ENCODE measurements at places on chromosomes 11 and 22.

GRCh38 chr11:87879118-87879517 is 296.1 kb downstream of the RAB38 start:
- no peak for DNase-seq

- DNase-seq = no peak
Observed at GRCh38 chr11:62715150-62716130, 8.0 kb downstream of the GNG3 start.

DNA sequence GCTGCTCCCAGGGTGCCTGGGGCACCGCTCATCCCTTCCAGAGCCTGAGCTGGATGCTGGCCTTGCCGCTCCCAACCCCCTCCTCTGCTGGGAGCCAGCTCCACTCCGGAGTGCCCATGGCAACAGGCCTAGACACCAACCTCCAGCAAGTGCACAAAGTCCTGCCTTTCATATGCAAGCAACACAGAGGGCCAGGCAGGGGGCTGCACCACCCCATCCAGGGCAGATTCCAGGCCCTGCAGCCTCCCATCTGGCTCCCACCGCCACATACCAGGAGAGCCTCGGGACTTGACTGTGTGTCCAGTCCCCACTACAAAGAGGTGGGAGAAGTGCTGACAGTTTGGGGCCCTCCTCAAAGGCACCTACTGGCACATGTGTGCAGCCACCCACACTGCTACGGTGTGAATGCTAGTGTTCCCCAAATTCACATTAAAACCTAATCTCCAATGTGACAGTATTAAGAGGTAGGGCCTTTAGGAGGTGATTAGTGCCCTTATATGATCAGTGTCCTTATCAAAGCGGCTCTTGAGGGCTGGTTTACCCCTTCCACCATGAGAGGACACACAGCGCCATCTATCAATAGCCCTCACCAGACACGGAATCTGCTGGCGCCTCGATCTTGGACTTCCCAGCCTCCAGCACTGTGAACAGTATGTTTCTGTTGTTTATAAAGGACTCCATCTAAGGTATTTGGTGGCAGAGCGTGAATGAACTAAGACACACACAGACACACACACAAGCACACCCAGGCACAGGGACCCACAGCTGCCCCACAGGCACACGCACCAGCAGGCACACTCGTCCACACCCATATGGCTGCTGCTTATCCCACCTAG is 16.2 kb downstream of the ARVCF start:
- DNase-seq = no peak

DNA sequence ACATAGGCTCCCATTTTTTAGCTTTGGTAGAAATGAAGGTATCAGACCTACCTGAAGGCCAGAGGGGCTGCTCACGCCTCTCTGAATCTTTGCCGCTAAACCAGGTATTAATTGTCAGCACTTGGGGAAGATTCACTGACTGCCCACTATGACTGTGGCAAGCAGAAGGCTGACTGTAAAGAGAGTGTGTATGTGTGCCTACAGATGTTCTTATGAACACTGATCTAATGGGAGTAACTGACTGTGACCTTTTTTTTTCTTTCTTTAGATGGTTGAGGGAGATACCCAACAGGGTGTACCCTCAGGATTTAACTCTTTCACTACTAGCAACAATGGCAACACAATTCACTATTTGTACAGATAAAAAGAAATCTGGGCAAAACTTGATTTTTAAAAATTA is at the start of gene RAG2:
RAG2 (minus strand) TSS at position 186 of the 400 bp plus-strand sequence. CDS start 4,068 bp downstream, outside the sequence.
- DNase-seq = no peak

- no peak for DNase-seq
Observed at GRCh38 chr11:7019500-7020182, 505 bp downstream of the ZNF214 start.

GRCh38 chr11:80779905-80780605 is 1339.2 kb upstream of the TENM4 start:
- no peak for DNase-seq

DNA sequence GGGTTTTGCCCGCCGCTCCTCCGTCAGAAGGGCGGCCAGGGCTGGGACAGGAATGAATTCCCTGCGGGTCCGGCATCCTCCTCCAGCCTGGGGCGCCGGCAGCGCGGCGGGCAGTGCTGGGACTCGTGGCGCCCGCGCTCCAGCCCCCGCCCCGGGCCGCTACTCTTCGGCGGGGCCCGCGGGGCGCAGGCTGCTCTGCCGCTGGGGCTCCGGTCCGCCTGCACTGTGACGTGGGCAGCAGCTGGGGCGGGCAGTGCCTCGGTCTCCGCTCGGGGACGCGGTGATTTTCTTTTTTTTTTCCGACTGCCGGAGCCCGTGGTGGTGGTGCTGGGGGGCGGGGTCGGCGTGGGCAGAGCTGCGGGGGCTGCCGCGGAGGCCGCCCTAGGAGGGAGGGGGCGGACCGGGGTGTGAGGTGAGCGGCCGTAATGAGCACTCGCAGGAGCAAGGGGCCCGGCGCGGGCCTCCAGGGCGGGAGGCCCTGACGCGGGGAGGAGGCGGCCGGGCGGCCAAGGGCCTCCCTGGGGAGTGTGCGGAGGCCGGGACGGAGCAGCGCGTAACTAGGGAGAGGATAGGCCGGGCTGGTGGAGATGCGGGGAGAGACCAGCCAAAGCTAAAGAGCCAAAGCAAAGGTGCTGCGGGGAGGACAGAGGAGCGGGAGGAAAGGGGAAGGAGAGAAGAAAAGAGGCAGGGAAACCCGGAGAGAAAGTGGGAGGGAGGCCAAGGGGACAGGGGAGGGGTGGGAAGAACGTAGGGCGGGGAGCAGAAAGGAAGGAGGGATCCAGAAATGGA is 73.3 kb upstream of the ZBED5 start:
- DNase-seq = peak; percentile 78

DNA sequence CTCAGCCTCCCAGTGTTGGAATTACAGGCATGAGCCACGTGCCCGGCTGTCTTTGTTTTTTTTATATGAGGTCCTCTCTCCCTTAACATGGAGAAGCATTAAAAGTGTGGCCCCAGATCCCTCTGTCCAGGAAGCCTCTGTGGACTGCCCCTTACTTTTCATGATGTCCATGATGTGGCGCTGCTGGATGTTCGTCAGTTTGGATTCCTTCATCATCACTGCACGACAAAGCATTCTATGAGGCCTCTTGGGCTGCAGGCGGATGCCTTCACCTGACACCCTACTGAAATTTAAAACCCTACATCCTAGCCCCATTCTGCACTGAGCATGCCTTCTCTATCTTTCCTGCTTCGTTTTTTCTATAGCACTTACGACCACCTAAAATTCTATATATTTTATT is 2.1 kb downstream of the C22orf23 start:
- DNase-seq = no peak

DNA sequence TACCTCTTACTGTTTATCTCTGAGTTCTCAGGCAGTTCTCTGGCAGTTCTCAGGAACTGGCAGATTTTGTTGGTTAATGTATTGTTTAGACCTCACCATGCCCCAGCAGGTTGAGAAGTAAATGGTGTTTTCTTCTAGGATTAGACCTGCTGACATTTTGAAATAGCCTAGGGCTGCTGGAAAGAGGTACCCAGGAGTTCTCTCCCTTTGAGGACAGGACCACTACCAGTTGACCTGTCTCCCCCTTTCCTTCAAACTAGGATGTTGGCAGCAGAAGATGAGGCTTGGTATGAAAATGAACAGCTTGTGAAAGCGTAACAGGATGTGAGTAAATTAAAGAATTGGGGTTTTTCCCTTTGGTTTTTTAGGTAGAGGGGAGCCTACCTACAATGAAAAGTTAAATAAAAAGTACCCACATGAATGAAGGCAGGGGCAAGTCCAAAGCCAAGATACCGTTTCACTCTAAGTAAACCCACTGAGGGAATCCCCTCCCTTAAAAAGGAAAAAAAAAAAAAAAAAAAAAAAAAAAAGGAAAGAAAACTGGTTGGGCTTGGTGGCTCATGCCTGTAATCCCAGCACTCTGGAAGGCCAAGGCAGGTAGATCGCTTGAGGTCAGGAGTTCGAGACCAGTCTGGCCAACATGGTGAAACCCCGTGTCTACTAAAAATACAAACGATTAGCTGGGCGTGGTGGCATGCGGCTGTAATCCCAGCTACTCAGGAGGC is 96.2 kb downstream of the PDHX start:
- DNase-seq = no peak

DNA sequence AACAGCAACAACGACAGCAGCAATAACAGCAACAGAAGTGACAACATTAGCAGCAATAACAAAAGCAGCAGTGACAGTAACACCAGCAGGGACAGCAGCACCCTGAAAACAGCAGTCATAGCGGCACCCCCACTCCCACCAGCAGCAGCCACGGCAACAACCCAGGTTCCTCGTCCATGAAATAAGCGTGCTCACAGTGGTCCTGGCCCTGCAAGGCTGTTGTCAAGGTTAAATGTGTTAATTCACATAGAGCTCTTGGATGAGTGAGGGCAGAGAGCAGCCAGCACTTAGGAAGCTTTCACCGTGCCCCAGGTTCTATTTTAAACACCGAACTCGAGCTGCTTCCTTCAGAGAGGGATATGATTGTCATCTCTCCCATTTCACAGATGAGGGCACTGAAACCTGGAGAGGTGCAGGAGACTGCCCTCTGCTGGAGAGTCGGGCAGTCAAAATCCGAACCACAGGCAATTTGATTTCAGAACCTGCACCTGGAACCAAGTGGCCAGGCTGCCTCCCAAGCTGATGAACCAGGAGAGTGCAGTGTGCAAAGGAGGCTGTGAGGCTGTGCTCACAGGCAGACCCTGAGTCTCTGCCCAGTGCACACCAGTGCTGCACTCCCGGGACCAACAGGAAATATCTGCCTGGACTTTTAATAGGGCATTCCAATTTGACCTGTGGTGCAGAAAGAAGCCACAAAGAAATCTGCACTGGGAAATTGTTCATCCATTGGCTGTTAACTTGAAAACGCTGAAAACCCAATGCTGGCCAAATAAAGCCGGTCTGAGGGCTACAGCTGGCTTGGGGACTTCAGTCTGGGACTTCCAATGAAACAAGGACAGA is 22.9 kb upstream of the FGF3 start:
- no peak for DNase-seq

DNA sequence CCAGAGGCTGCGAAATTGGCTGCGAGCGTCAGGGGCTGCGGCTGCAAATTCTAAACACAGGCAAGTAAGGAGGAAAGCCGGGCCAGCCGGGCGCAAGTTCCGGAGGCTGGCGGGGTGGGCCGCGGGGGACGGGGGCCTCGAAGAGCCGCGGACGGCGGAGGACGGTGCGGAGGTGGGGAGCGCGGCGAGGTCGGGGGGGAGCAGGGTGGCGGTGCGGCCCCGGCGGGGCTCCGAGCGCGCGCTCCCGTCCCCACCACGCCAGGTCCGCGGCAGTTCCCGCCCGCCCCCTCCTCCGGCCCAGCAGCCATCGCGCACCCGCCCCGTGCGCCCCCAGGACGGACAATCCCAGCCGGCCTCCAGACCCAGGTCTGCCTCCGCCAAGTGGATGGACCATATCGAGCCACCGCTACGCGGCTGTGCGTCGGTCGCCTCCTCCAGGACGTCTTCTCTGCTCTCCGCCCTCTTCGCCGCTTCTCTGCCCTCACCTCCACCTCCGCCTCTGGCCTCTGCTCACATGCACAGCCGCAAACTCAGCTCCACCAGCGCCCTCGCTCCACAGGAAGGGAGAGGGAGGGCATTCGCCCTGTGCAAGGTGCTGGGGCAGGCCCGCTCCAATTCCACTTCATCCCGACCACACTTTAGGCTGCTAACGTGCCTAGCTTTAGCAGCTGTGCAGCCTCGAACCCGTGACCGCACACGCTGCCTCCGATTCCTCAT is 7.2 kb downstream of the ELFN2 start:
- DNase-seq = no peak

DNA sequence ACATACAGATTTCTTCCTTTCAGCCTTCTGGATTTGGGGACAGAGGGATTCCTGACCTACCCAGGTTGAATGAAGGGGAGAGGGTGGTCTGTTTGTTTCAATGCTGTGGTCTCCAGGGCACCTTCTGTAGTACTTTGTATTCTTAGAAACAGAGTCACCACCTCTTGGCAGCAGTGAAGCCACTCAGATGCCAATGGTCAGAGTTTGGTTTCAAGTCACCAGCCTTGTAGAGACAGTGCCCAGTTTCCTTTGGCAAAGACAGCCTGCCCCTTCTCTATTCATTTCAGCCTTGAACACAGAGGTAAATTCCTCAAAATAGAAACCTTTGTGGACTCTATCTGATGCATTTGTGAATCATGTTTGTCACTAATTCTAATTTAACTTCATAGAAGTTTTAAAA is 111.7 kb upstream of the RASSF10 start:
- no peak for DNase-seq

DNA sequence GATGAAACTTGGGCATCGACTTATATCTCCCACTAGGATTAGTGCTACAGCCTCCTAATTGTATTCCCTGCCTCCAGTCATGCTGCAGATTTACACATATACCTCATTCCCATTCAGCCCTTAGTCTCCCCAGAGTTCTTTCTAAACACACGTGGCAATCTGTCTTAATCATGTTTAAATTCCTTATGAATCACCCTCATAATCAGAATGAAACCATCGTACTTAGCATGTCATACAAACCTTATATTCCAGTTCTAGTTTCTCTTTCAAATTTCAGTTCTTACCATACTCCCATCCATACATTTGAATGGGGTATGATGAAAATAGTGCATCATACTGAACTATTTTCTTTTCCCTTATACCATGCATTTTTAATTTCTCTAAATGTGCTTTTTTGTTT is 6.0 kb upstream of the OR10A2 start:
- DNase-seq = no peak

- peak; percentile 17 for DNase-seq
Observed at GRCh38 chr11:19428206-19429002, 187.7 kb upstream of the E2F8 start.

GRCh38 chr11:10922892-10923291 is 65.0 kb upstream of the ZBED5 start:
- DNase-seq = no peak

- DNase-seq = no peak
Observed at GRCh38 chr11:31792456-31792855, 18.7 kb downstream of the PAX6 start.

- no peak for DNase-seq
Observed at GRCh38 chr11:127058524-127058923, 58.0 kb upstream of the KIRREL3 start.

DNA sequence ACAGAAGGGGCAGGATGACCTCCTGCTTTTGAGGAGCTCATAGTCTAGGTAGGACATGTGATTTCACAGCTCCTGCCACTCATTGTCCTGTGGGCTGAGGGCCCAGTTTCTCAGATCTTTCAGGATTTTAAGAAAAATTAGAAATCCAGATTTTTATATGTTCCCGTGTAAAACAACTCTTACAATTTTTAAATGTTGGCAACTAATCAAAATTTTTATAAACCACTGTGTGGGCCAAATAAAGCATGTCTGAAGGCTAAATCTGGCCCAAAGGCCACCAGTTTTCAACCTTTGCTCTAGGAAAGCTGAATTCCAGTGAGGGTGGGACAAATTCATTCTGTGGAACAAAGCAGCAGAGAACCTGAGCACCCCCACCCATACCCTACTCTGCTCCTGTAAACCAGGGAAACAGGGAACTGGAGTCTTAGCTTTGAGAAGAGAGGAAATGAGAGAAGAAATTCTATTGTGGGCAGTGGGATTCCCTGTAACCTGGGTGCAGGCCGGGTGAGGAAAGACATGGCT is 20.6 kb downstream of the LRRC32 start:
- DNase-seq = no peak

GRCh38 chr11:35235498-35235897 is 96.5 kb downstream of the CD44 start:
- no peak for DNase-seq

- no peak for DNase-seq
Observed at GRCh38 chr11:132992838-132993631, 539.3 kb downstream of the OPCML start.

GRCh38 chr11:27349919-27350318 is 13.1 kb downstream of the CCDC34 start:
- no peak for DNase-seq
